ENCODE measurements at places on chromosomes 6 and 20.
A peak's percentile ranks its signal among the peaks of the same experiment; 100 is the strongest.

GRCh38 chr20:24955045-24955444 lies 6.0 kb downstream of the CST7 start:
- no peak for DNase-seq

GRCh38 chr20:39605908-39606307 lies 643.8 kb downstream of the DHX35 start:
- no peak for DNase-seq

DNA sequence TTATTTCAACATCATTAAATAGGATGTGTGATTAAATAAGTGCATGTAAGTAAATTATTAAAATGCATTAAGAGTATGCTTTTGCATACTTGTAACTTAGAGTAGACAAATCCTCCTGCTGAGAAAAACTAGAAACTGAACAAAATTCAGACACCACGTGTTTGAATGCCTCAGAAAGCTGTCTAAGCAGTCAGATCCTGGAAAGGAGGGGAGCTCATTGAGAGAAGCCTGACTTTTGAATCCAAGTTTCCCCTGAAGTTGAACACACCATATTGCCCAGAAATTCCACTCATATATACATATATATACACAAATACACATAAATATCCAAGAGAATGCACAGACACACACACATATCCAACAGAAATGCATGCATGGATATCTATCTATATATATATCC lies 190.0 kb upstream of the BMP2 start:
- no peak for DNase-seq

DNA sequence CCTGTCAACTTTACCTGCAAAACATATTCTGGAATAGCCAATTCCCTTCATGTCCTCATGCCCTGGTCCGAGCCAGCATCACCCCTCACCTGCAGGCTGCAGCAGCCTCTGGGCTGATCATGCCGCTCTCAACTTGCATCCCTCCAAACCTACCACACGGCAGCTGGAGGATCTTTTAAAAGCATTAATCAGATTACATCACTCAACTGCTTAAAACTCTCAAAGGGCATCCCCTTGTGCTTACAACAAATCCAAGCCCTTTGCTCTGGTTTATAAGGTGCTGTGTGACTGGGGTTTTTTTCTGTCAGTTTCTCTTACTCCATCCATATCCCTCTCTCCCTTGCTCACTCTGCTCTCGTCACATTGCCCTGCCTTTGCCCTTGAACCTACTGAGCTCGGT lies 24.0 kb downstream of the CD40 start:
- no peak for DNase-seq

DNA sequence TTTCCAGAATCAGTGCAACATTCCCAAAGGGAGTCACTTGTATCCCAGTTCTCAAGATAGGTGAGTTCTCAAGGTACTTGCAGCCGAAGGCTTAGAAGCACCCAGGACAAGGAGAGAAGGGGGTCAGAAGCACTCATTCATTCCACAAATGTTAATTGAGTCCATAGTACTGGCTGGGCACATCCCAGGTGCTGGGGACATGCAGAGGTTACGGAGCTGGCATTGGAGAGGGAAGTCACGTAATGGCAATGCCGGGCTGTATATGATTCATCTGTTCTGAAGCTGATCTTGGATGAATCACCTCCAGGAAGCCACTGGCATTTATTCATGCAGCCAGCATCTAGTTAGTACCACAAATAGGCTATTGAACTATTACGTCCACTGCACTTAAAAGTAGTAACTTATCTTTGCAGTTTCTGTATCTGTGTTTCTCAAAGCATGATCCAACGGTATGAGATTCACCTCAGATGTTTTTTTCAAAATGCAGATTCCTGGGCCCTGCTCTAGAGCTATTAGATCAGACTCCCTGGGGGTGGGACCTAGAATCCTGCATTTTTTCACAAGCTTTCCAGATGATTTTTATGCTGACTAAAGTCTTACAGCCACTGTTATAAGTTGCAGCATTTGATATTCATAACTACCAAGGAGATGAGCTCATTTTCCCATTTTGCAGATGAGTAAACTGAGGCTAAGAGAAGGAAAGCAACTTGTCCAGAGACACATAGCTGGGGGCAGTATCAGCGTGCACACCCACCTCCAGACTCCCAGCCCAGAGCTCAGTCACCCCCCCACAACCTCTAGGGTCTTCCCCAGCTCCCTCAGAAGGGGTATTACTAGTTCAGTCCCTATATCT lies 44.1 kb upstream of the ID1 start:
- peak; percentile 97 for DNase-seq

DNA sequence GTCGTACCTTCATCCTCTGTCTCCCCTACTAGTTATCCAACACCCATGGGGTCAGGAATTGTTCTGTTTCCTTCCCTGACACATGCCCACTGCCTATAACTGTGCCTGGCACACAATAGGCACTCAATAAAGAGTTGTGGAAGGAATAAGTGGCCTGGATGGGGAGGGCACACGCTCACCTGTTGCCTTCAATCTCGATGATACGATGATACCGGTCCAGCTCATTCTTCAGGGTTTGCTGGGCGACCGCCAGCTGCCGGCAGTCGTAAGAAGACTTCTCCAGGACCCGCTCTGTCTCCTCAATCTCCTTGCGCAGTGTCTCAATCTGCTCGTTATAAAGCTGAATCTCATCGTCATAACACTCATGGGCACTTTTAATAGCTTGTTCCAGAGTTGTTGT lies 32.5 kb downstream of the BFSP1 start:
- DNase-seq: no peak

GRCh38 chr6:13718123-13718458 lies 6.5 kb upstream of the RANBP9 start:
- no peak for DNase-seq

- DNase-seq: peak; percentile 29
These were observed 247.5 kb downstream of the TMEM242 start for GRCh38 chr6:157075549-157076450.

DNA sequence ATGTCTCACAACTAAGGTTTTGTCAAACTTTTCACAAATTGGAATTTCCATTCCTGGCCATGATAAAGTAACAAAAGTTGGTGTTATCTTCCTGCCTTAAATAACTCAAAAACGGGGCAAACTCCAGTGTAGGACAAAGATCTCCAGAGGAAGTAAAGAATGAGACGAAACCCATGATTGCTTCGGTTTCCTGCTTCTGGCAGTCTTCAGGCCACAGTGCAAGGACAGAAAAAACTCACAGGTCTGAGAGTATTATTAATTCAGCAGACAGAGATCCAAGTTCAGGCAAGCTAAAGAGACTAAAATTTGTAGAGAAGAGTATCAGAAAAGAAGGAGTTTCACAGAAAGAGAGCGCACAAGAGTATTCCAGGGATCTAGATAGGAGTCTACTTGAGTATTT lies 64.8 kb upstream of the RCAN2 start:
- DNase-seq: no peak

- no peak for DNase-seq
These were observed 12.8 kb downstream of the NFATC2 start for GRCh38 chr20:51529758-51530157.

DNA sequence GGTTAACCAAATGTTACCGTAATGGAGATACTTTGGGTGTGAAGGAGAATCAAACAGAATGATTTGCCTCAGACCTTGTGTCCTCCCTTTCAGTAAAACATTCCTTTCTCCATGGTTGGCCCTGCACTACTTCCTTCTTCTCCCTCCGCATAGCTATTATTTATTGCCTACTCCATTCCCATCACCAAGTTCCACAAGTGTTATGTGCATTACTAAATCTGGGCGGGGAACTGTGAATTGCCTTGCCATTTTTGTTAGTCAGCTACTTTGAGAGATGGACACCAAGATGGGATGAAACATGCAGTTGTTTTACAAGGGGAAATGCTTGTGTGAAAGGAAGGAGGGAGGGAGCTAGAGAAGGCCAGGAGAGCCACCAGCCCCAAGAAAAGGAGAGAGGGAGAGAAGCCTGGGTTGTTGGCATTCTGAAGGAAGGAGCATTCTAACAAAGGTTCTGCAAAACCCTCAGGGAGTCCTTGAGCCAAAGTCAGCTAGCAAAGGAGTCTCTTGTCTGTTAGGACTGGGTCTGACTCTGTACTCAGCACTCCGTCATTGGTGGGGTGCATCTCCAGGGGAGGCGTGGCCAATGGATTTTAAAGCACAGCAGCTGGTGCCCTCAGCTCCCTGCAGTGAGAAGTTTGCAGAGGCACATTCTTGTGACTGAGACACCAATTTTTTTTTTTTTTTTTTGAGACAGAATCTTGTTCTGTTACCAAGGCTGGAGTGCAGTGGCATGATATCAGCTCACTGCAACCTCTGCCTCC lies 83.6 kb upstream of the CHD6 start:
- DNase-seq: no peak

- no peak for DNase-seq
These were observed 53.1 kb upstream of the TULP4 start for GRCh38 chr6:158259136-158259535.

GRCh38 chr6:13494137-13494536 lies 6.7 kb upstream of the GFOD1 start:
- no peak for DNase-seq

DNA sequence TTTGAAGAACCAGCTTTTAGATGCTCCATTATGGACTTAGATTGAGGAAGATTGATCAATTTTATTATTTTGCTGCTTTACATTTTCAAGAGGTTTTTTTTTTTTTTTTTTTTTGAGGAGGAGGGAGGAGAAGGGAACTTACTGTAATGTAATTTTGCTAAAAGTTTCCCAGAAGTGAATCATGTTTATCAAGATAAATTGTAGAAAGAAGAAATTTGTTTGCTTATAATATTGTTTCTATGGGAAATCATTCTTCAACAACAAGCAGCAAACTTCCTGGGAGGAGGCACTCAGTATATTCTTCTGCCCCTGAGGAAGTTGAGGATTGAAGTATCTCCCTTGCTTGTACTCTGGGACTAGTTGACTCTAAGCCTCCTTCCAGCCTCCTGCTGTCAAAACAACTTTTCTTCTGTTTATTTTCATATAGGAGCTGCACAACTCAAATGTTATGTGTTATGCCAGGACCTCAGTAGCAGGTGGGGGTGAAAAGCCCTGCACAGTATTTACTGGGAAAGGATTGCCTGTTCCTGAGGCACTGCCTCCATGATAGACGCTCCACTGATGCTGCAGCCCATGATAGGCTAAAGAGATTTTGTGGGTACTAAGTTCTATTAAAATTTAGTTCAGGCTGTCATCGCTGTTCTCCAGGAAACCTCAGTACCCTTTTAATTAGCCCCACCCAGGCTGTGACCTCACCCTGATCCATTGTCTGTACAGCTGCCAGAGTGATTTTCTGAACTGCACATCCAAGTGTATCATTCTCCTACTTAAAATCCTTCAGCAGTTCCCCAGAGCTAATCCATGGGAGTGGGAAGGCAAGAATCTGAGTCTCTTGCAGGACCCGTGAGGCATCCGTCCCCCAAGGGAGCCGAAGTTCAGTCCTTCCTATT lies 51.9 kb downstream of the CARMIL1 start:
- no peak for DNase-seq

DNA sequence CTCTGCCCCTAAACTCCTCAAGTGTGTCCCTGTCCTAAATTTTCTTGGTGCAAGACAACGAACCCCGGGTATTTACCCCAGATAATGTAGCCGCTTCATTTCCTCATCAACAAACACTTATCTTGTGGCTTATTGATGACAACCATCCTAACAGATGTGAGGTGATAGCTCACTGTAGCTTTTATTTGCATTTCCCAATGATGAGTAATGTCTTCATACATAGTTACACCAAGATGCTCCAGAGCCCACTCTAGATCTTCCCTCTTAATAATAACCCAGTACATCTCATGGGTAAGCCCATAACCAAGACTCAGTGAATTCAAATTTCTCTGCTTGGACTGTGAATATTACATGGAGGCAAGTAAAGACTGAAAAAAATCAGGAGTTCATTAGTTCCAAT lies 48.2 kb upstream of the BEND6 start:
- DNase-seq: no peak

GRCh38 chr6:17281497-17282481 lies 628 bp downstream of the RBM24 start:
- peak; percentile 36 for DNase-seq

GRCh38 chr20:63016514-63017075 lies 9.8 kb upstream of the BHLHE23 start:
- DNase-seq: no peak

GRCh38 chr6:119067091-119067490 lies 11.4 kb downstream of the FAM184A start:
- no peak for DNase-seq

DNA sequence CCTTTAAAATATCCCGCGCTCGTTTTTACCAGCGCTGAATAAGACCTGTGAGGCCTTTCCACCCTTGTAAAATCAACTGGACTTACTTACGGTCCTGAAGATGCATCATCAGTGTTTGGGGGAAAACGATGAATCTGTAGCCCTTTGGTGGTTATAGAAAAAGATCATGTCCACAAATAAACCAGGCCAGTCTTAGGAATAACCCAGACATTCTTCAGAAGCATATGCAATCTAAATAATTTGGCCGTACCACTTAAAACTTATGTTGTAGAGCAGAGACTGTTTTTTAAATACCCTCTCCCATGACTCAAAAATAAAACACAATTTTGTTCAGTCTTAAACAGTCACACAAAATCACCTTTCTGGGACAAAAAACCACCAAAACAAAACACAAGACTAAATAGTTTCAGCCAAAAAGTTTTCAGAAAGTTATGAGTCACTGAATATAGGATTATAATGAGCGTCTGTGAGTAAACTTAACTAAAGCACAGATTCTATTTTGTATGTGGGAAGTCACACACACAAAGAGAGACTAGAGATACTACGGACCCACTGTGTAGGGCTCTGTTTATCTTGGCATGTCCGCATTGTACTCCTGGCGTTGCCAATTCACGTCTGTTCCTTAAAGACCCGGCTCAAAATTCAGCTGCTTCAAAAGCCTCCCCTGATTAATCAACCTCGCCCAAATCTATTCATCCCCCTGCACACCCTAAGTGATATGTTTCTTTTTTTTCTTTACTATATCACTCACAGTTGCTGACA lies 26.5 kb upstream of the SMOC2 start:
- DNase-seq: no peak

DNA sequence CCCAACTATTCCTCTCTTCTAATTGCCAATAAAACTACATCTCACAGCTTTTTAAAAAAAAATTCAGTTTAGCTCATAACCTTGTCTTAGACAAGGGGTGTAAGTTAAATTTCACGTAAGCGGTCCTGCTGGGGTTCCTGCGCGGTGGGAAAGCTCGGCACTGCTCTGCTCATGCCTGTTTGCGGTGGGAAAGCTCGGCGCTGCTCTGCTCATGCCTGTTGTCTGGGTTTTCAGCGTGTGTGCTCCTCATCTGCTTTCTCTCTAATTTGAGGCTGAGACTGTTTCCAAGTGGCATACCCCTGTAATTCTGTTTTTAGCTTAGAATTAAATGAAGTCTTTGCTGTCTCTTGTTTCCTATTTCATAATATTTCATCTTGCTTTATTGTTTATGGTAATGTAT lies 18.6 kb downstream of the ARID1B start:
- no peak for DNase-seq

Data from astrocyte of the spinal cord (primary cell).